ENCODE measurements at places on chromosomes 1 and 21.

GRCh38 chr1:106063510-106063909, 993.0 kb upstream of the PRMT6 start:
- no peak for DNase-seq

DNA sequence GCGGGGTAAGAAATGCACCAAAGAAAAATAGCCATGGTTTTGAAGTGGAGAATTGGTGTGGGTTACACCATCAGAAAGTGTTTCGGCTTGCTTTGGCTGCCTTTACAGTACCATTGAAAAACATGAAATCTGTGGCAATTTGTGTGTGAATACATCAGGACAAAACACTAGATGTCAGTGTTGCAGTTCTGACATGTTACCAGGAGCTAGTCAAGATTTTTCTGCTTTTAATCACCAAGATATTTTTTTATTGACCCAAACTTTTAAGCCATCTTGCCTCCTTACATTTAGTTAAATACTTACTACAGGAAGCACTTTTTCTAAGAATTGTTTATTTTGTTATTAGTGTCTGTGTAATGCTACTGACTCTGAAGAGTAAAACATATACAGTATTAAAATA, 14.3 kb downstream of the RRP15 start:
- peak; percentile 27 for DNase-seq

- no peak for DNase-seq
Observed at GRCh38 chr1:109616391-109616790, 3.0 kb downstream of the GNAT2 start.

GRCh38 chr1:172801771-172802322, 142.9 kb downstream of the FASLG start:
- DNase-seq, result no peak

- DNase-seq, result no peak
Observed at GRCh38 chr1:183566026-183566425, 24.2 kb downstream of the NCF2 start.

DNA sequence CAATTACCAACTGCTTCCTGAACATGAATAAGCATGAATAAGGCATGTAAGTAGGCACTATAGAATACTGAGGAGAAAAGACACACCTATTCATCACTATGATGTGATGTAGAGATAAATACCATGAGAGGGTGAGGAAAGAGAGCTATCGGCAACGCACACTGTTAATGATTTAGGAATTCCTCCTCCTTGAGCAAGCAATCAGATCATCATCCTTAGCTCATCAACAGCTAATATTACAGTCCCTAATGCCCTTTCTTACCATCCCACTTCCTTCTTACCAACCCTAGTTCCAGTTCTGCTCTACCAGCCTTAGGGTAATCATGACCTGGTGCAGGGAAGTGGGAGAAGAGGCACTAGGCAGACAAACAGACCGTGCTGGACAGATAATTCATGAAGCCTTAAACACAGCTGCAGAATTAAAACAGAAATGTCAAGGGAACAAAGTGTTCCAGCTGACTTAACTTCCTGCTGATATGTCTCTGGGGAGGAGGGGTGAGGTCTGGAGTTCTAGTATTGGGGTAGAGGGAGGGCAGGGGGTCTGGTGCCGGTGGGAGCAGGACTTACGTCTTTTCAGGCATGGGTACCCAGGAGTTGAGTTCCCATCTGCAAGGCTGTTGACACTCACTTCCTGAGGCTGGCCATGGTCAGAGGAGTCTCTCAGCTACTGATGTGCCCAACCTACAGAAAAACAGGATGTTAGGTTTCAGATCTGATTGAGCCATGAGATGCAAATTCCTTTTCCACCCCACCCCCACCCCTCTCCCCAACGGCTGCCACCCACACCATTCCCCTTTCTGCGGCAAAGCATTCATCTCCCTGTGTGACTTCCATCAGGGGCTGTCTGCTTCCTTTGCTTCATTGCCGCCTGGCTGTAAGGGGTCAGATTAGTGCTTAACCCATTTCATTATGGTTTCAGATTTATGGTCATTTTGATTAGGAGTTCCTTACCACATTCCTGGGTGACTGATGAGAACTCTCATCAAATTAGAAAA, 12.6 kb upstream of the RCSD1 start:
- DNase-seq, result no peak

Measured in midbrain (tissue), 1 donor.